ENCODE measurements at places on chromosomes 3 and 15.

- no peak for DNase-seq
Observed at GRCh38 chr3:56800130-56800831, 1.5 kb downstream of the ARHGEF3 start.

GRCh38 chr3:112646623-112647022 lies 5.7 kb upstream of the CCDC80 start:
- DNase-seq, result no peak

DNA sequence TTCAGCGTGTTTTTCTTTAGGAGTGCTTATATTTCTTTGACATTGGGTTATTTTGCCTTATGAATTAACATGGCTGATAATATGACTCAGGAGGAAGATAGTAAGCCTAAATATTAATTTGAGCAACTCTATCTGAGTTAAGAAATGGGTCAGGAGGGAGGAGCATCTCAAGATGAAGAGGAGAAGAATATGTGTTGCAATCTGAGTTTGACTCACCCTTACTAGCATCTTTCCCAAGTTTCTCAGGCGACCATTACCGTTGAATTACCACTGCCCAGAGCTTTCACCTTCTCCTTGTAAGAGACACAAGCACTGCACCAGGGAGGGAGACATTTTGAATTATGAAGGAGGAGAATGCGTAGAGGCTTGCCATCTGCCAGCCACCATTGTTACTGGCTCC lies 138.3 kb upstream of the MYRIP start:
- DNase-seq, result no peak

DNA sequence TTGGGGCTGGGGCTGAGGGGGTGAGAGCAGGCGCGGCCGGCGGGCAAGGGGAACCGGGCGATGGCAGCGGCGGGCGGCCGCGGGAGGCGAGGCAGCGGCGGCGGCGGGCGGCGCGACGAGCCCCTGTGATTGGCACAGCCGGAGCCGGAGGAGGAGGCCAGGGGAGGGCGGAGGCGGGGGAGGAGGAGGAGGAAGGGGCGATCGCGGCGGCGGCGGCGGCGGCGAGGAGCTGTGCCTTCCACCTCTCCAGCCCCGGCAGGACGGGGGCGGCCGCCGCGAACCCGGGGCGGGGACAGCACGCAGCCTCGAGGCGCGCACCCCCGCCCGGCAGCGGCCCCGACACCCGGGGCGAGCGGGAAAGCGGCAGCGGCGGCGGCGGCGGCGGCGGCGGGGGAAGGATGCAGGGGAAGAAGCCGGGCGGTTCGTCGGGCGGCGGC lies at the start of gene SLCO3A1:
Gene SLCO3A1 (plus strand): TSS at position 198 of the 437 bp plus-strand sequence.
- DNase-seq, result no peak

DNA sequence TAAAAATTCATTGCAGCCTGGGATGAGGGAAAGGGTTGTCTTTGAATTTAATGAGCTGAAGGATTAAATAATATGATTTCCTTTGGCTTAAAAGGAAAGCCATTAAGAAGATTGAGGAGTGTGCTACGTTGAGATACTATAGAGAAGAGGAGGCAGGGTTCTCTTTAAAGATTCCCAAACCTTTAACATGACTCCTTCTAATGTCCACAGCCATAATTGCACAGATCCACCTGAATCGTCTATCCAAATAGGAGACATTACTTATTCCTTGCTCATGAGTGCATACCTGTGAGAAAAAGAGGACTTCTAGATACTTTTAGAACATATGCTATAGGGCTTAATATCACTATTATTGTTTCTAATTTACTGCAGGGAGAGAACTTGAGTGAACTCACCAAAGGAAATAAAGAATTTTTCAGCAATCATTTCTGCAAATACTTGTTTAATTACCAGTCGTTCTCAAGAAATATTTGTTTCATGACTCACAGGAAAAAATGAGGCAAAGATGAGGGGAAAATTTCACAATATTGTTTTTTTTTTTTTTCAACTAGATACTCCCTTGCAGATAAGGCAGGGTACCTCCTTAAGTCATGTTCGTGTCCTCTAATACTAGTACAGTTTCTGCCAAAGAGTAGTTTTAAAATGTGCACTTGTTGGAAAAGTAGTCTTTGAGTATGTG lies 8.9 kb upstream of the SUCNR1 start:
- no peak for DNase-seq

DNA sequence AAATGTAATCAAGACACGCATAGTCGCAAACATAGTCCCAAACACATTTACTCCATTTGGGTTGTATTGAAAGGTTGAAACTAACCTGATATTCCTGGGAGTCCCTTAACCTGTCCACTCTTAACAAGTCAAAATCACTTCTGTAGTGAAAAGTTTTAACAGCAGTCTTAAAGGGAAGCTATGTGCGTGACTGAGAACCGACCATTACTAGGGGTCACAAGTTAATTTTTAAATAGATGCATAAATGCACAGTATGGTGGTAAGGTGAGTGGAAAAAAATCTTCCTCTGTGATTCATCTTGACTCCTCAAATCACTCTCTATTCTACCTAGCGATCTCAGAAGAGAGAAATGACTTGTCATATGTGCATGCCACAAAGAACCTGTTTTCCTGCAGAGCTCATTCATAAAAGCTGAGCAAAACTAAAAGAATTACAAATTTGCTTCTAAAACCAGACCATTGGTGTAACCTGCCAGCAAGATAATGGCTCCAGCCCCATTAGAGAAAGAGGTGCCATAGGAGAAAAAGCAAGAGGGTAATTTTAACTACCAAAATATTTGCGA lies 4.8 kb downstream of the GPR15 start:
- DNase-seq, result no peak

- no peak for DNase-seq
Observed at GRCh38 chr3:110749006-110749405, 322.6 kb upstream of the NECTIN3 start.

- no peak for DNase-seq
Observed at GRCh38 chr15:98903377-98904018, 104.1 kb downstream of the PGPEP1L start.

- no peak for DNase-seq
Observed at GRCh38 chr15:65525622-65526021, 4.6 kb upstream of the HACD3 start.

- no peak for DNase-seq
Observed at GRCh38 chr3:175088766-175089380, 229.7 kb downstream of the NAALADL2 start.

GRCh38 chr15:92809880-92810361 lies 90.2 kb upstream of the CHD2 start:
- peak; percentile 55 for DNase-seq

DNA sequence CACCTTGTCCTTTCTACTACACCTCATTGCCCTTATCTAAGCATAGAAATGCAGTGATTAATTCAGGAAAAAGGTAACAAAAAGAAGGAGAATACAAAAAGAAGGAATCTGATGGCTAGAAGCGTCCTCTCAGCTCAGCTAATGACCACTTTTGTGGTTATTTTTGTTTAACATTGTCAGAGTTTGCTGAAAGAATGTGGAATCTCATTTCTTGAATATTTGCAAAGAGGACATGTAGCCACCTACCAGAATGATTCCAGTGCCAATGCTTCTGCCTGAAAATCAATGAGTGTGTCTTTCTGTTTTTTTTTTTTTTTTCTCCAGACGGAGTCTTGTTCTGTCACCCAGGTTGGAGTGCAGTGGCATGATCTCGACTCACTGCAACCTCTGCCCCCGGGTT lies 24.5 kb downstream of the NANOGP8 start:
- DNase-seq, result no peak

GRCh38 chr3:184737063-184737462 lies 25.2 kb upstream of the MAGEF1 start:
- no peak for DNase-seq

- no peak for DNase-seq
Observed at GRCh38 chr3:29639578-29640290, 358.9 kb downstream of the RBMS3 start.

DNA sequence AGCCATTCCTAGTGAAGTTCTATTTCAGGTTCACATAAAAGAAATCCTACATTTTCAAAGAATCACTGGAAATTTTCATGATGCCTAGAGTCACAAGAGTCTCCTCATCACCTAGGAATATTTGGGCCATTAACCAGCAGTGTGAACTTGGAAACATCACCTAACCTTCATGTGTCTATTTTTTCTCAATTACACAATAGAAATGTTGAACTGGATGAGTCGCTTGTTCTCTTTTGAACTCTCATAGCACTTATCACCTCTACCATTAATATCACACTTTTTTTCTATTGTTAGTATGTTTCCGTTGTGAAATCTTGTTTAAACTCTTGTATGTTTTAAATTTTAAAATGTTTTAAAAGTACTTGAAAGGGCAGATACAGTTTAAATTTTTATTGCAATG lies 371.3 kb downstream of the CADM2 start:
- DNase-seq, result no peak

DNA sequence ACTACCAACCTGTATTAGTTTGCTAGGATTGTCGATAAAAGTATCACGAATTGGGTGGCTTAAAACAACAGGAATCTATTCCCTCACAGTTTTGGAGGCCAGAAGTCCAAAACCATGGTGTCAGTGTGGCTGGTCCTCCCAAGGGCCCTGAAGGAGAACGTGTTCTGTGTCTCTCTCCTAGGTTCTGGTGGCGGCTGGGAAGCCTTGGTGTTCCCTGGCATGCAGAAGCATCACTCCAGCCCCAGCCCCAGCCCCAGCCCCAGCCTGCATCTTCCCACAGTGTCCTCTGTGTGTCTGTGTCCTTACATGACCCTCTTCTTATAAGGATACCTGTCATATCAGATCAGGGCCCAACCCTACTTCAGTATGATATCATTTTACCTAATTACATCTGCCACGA lies 272.5 kb upstream of the LYSMD4 start:
- DNase-seq, result no peak

- no peak for DNase-seq
Observed at GRCh38 chr15:76380249-76380648, 43.7 kb downstream of the ISL2 start.

GRCh38 chr3:169295912-169296570 lies 367.5 kb downstream of the MECOM start:
- no peak for DNase-seq

- no peak for DNase-seq
Observed at GRCh38 chr3:152695840-152696239, 139.1 kb upstream of the P2RY1 start.

- no peak for DNase-seq
Observed at GRCh38 chr3:13074006-13074375, 762 bp upstream of the IQSEC1 start.

DNA sequence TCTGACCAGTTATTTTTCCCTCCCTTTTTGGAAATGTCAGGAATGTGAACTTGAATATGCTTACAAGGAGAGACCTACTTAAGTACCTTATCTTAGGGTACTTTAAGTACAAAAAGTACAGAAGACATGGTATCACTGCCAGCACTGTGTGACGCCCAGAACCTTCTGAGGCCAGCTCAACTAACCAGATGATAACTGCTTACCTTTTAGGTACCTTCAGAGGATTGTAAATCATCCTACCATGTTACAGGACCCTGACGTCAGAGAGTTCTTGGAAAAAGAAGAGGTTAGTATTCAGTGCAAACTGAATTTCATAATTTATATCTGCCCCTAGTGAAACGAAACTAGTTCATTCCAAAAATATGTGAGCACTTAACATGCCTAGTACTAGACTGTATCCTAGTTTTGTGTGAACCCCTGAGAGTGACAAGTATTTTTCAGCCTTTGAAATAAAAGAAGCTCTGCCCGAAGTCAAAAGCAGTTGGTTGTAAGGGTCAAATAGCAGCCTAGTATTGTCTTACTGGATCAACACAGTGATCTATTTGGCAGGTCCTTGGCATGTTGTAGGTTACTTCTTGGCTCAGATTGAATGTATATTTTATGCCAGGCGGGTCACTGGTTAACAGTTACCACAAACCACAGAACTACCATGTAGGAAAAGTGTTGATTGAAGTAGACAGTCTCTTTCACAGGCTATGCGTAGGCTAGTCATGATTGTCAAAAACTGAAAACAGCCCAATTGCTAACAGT lies 23.8 kb upstream of the SNX22 start:
- no peak for DNase-seq

GRCh38 chr3:157488144-157488543 lies 15.1 kb downstream of the VEPH1 start:
- DNase-seq, result no peak

Measured in hematopoietic multipotent progenitor cell treated with erythropoietin and hydrocortisone succinate and interleukin-3 and kit ligand, for 15 days (in vitro differentiated cells).